ENCODE measurements at places on chromosomes 12 and 14. TPM values are rescaled to one million over a fixed set of nuclear protein-coding genes. Genes with fewer than 3 reads are reported as not detected.

- H3K27me3 ChIP-seq: no peaks in the 10 kb centered on the region
- H3K4me1 ChIP-seq: peaks cover 58% of the 10 kb centered on the region
- H3K4me3 ChIP-seq: no peak overlapping the region
- no peaks in the 10 kb centered on the region for H3K36me3 ChIP-seq
- DNase-seq: no peak
- no peak overlapping the region for H3K27ac ChIP-seq
Measured at GRCh38 chr12:116529686-116530085, 29.5 kb upstream of the MAP1LC3B2 start.

Gene FAM90A1
- total RNA-seq: not detected

Gene PRH2
- not detected for total RNA-seq

GRCh38 chr14:61581955-61582615 lies 113.2 kb upstream of the HIF1A start:
- DNase-seq: no peak
- peaks cover 61% of the 10 kb centered on the region for H3K4me1 ChIP-seq
- H3K27me3 ChIP-seq: no peaks in the 10 kb centered on the region
- no peak overlapping the region for H3K4me3 ChIP-seq
- no peaks in the 10 kb centered on the region for H3K36me3 ChIP-seq
- no peak overlapping the region for H3K27ac ChIP-seq

GRCh38 chr14:105436891-105437722 lies 17.5 kb downstream of the MTA1 start:
- H3K4me3 ChIP-seq: no peak overlapping the region
- 0 out of 2 replicates have a peak, but pooled peaks cover 3% of the 10 kb centered on the region for H3K36me3 ChIP-seq
- no peaks in the 10 kb centered on the region for H3K4me1 ChIP-seq
- DNase-seq: no peak
- no peak overlapping the region for H3K27ac ChIP-seq

- no peak for DNase-seq
- no peaks in the 10 kb centered on the region for H3K36me3 ChIP-seq
- H3K4me3 ChIP-seq: no peak overlapping the region
- H3K27me3 ChIP-seq: no peaks in the 10 kb centered on the region
- H3K4me1 ChIP-seq: peaks cover 10% of the 10 kb centered on the region
Measured at GRCh38 chr14:68701001-68701741, 91.7 kb downstream of the ZFP36L1 start.

DNA sequence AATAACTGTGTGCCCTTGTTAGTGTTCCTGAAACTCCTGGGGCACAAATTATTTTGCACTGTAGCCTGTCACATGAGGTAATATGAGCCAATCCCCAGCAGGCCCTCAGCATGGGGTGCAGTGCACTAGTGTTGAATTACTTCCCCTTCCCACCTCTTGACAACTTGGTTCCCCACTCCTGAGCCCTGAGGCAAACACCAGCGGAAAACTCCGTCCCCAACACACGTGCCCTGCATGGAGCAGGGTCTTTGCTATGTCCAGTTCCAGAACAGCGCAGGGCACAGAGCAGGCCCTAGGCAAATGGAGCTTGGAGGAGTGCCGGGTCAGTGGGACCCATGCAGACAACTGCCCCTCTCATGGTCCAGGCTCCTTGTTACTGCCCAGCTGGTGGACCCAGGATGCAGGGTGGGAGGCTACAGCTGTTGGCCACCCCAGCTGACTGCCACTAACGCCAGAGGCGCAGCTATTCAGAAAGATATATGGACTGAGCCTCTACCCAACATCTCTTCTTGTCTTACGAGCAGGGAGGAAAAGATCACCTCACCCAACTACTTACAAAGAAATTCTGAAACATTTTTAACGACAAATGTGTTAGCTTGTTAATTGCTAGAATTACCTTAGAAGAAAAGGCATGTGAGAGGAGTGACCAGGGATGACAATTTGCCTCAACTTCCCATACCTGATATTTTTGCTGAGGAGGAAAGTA lies 71.6 kb downstream of the NT5DC3 start:
- 0 out of 2 replicates have a peak, but pooled peaks cover 5% of the 10 kb centered on the region for H3K36me3 ChIP-seq
- H3K27me3 ChIP-seq: no peaks in the 10 kb centered on the region
- DNase-seq: no peak
- no peak overlapping the region for H3K4me3 ChIP-seq
